Spleen (tissue), 13 donors: ENCODE measurements at places on chromosomes 6 and 20. TPM values are rescaled to one million over a fixed set of nuclear protein-coding genes. Genes with fewer than 3 reads are reported as not detected.

VGLL2 gene
- polyA plus RNA-seq = not detected

PRIM2 gene
- 7.3 TPM for polyA plus RNA-seq

MAN1A1 gene
- 13.7 TPM for polyA plus RNA-seq

CPNE5 gene
- polyA plus RNA-seq = 15.6 TPM

NKAIN4 gene
- polyA plus RNA-seq = not detected

KCNQ5 gene
- 1.7 TPM for polyA plus RNA-seq

SASH1 gene
- polyA plus RNA-seq = 4.5 TPM

DNA sequence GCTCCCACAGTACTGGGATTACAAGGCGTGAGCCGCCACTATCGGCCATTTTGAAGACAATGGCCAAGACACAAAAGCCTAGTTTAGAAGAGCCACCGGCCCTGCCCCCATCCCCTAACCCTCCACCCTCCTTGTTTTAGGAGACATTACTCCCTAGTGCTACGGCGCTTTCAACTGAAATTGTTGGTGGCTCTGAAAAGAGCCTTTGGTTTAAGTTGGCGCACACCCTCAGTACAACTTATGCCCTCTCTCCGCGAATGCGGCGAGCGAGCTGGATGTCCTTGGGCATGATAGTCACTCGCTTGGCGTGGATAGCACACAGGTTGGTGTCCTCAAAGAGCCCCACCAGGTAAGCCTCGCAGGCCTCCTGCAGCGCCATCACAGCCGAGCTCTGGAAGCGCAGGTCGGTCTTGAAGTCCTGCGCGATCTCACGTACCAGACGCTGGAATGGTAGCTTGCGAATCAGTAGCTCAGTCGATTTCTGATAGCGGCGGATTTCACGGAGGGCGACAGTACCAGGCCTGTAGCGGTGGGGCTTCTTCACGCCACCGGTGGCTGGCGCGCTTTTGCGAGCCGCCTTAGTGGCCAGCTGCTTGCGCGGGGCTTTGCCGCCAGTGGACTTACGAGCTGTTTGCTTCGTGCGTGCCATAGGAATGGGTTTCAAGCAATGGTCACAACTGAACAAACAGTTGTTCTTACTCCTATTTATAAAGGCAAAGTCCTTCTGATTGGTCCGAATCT, 114.9 kb upstream of the BTN3A2 start:
- H3K36me3 ChIP-seq = no peaks in the 10 kb centered on the region
- no peaks in the 10 kb centered on the region for H3K27me3 ChIP-seq
- peak overlapping the region; percentile 50 for H3K4me3 ChIP-seq
- H3K27ac ChIP-seq = peak overlapping the region; percentile 92
- H3K4me1 ChIP-seq = peaks cover 32% of the 10 kb centered on the region

GRCh38 chr6:14509120-14509519, 391.5 kb downstream of the CD83 start:
- no peaks in the 10 kb centered on the region for H3K27me3 ChIP-seq
- DNase-seq = no peak
- no peak overlapping the region for H3K27ac ChIP-seq
- H3K4me3 ChIP-seq = no peak overlapping the region
- no peaks in the 10 kb centered on the region for H3K36me3 ChIP-seq
- H3K4me1 ChIP-seq = no peaks in the 10 kb centered on the region

- H3K4me1 ChIP-seq = peaks cover 30% of the 10 kb centered on the region
- H3K27ac ChIP-seq = no peak overlapping the region
- no peak overlapping the region for H3K4me3 ChIP-seq
- no peak for DNase-seq
- no peaks in the 10 kb centered on the region for H3K27me3 ChIP-seq
These were observed 73.4 kb upstream of the TAB2 start for GRCh38 chr6:149244105-149244504.

GRCh38 chr6:155158030-155158843, 105.6 kb upstream of the CLDN20 start:
- H3K4me1 ChIP-seq = no peaks in the 10 kb centered on the region
- DNase-seq = no peak
- no peak overlapping the region for H3K27ac ChIP-seq

- peaks cover 38% of the 10 kb centered on the region for H3K36me3 ChIP-seq
- H3K27me3 ChIP-seq = no peaks in the 10 kb centered on the region
- peaks cover 53% of the 10 kb centered on the region for H3K4me1 ChIP-seq
- H3K27ac ChIP-seq = peak overlapping the region; percentile 96
- peak overlapping the region; percentile 84 for H3K4me3 ChIP-seq
These were observed 728 bp downstream of the PSMA7 start for GRCh38 chr20:62142252-62143080.

DNA sequence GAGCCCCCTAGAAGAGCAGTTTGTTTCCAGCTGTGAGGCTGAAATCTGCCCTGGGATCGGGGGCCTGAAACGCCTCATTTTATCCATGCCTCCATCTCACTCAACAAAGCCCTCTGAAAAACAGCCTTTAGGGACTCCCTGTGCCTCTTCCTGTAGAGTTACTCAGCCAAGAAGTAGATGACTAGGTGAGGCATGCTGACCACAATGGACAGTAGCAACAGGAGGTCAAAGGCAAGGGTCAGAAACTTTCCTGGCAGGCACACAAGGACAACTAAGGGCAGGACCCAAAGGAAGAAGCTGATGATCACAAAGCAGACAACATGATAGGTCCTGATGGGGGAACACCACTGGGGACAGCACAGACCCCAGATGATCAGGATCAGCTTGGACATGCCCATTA, 12.8 kb downstream of the MAS1L start:
- no peaks in the 10 kb centered on the region for H3K4me1 ChIP-seq
- no peak overlapping the region for H3K27ac ChIP-seq
- H3K36me3 ChIP-seq = no peaks in the 10 kb centered on the region
- no peak overlapping the region for H3K4me3 ChIP-seq

DNA sequence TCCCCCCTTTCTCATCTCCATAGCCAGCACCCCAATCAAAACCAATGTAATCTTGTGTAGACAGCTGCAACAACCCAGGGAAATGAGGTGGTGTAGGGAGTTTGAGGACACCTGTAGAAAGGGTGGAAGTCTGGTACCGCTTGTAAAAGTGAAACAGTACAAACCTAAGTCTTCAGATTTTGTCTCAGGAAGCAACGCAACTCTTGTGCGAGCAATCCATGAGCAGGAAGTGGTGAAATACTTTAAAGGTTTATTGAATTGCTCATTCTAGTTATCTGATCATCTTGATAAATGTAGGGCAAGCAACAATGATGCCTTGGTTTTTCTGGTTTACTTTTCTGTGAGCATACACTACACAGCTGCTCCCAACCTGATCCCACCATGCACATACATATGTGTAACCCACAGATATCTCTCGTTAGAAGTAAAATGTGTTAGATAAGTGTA, 71.1 kb upstream of the THEMIS start:
- H3K4me1 ChIP-seq = no peaks in the 10 kb centered on the region
- no peak overlapping the region for H3K27ac ChIP-seq
- H3K27me3 ChIP-seq = no peaks in the 10 kb centered on the region
- H3K4me3 ChIP-seq = no peak overlapping the region
- no peak for DNase-seq
